ENCODE measurements at places on chromosomes 11 and 22.

GRCh38 chr11:43845816-43846215 lies 34.8 kb upstream of the ALKBH3 start:
- DNase-seq: no peak

GRCh38 chr11:34495724-34496377 lies 17.7 kb downstream of the ELF5 start:
- DNase-seq: no peak

DNA sequence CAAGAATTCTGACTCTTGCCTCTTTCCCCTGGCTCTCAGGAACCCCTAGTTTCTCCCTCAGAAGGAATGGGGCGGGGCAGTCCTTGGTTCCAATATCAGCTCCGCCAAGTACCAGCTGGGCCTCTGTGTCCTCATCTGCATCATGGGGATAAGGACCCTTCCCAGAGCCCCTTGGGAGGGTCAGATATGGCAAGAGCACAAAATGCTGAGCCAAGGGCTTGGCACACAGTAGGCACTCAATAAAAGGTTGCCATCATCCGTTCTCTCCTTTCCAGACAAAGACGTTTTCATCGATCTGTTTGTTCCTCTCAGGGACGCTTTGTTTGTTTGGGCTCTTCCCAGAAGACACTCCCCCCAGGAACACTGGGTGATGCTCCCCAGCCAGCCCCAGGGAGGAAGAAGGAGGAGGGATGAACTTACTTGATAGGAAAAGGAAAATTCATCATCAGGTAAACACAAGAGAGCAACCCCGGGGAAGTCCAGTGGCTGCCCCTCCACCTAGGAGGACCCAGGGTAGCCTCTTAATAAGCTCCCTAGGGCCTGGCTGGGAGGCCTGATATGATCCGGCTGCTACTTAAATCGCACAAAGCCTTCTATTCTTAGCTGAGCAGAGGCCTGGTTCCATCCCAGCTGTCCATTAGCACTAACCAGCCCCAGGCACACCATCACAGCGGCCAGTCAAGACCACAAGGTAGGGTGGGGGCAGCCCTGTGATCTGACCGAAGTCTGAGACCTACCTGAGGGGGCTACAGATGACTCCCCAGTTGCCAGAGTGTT lies 19.6 kb downstream of the GDPD5 start:
- DNase-seq: no peak

DNA sequence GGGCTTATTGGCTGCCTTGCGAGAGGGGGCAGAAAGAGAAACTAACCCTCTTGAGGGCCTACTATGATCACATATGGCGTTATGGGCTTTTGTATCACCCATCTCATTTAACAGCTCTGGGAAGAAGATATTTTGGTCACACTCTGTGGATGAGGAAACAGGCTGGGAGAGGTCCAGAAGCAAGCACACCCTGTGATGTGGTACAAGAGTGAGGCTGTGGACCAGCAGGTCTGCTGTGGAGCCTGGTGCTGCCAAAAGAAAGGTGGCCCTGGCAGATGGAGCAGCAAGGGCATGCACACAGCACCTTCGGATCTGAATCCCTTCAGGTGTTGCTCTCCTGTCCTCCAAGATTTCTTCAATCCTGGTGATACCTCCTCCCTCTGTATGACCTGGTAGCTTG lies 64.1 kb downstream of the KCNC1 start:
- no peak for DNase-seq
